Astrocyte of the hippocampus (primary cell): ENCODE measurements at places on chromosomes 2 and 18.

- no peak for DNase-seq
Observed at GRCh38 chr2:47091118-47091517, 64.0 kb downstream of the STPG4 start.

GRCh38 chr2:200587007-200587616 lies 1.3 kb downstream of the AOX1 start:
- no peak for DNase-seq

- DNase-seq: peak; percentile 53
Observed at GRCh38 chr2:37350034-37350433, 5.6 kb downstream of the QPCT start.

- peak; percentile 97 for DNase-seq
Observed at GRCh38 chr2:203802342-203803052, 65.1 kb upstream of the CTLA4 start.

- DNase-seq: no peak
Observed at GRCh38 chr2:184830531-184830930, 232.2 kb downstream of the ZNF804A start.

DNA sequence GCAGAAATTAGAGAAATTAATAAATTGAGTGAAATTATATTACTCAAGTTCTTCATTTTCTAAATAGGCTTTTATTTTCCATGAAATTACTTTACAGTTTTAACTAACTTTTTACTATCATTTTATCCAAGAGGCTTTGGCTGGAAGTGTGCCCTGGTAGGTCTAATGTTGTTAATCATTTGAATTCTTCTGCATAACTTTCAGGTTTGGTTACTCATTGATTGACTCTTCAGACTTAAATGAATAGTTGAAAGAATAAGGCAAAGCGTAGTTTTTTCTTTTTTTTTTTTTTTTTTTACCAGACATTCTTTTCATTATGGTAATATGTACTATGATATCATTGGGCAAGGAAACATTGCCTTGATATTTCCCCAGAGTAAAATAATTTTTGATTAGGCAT lies 228.4 kb upstream of the MMADHC start:
- DNase-seq: no peak

DNA sequence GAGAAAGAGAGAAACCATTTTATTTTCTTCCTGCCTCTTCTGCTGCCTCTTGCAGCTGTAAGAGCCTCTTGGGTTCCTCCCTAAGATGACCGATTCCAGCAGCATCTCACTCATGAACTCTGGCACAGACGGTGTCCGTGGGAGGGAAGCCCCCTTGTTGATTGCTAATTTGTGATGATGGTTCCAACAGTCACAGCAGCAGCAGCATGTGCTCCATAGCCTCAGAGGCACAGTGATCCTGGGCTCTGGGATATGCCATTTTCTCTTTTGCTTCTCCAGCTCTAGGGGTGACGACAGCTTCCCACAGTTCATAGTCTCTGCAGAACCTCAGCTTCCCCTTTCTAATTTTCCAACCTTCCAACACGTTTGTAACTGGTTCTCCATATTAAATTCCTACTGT lies 324.2 kb upstream of the HS6ST1 start:
- DNase-seq: no peak

- DNase-seq: no peak
Observed at GRCh38 chr2:127598711-127599110, 47.2 kb upstream of the GPR17 start.

GRCh38 chr2:191607096-191607495 lies 70.8 kb upstream of the NABP1 start:
- DNase-seq: no peak

DNA sequence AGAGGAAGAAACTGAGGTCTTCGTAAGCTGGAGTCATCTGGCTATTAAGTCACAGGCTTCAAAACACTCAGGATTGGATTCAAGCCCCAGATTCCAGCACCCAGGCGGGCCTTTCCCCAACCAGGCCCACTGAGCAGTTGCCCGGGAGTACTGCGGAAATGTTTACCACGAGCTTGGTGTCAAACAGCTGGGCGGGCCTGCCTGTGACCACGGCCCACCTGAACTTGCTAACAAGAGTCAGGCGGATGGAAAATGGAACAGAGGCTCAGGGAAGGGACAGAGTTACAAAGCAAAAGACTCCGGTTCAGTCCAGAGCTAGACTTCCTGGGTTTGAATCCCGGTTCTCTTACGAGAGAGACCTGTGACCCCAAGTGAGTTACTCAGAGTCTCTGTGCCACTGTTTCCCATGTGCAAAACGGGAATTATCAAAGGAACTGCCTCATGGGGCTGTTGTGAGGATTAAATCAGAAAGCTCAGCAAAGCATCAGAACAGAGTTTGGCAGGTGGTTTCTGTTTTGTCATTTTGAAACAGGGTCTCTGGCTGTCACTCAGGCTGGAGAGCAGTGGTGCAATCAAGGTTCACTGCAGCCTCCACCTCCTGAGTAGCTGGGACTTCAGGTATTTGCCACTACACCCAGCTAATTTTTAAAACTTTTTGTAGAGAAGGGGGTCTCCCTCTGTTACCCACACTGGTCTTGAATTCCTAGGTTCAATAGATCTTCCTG lies 49.0 kb upstream of the TFCP2L1 start:
- DNase-seq: no peak

DNA sequence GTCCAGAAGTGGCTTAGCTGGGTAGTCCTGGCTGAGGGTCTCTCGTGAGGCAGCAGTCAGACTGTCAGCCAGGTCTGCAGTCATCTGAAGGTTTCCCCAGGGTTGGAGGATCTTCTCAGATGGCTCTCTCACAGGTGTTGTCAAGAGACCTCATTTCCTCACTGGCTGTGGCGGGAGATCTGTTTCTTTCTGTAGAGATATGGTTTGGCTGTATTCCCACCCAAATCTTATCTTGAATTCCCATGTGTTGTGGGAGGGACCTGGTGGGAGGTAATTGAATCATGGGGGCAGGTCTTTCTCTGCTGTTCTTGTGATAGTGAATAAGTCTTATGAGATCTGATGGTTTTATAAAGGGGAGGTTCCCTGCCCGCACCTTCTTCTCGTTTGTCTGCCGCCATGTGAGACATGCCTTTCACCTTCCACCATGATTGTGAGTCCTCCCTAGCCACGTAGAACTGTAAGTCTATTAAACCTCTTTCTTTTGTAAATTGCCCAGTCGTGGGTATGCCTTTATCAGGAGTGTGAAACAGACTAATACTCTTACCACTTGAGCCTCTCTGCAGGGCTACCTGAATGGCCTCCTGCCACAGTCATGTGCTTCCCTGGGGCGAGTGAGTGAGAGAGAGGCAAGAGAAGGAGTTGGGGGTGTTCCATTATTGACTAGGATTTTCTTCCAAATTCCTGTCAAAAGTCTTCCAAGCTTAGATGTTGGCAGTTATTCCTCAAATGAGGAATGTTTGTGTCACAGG lies 23.6 kb downstream of the MALT1 start:
- no peak for DNase-seq

DNA sequence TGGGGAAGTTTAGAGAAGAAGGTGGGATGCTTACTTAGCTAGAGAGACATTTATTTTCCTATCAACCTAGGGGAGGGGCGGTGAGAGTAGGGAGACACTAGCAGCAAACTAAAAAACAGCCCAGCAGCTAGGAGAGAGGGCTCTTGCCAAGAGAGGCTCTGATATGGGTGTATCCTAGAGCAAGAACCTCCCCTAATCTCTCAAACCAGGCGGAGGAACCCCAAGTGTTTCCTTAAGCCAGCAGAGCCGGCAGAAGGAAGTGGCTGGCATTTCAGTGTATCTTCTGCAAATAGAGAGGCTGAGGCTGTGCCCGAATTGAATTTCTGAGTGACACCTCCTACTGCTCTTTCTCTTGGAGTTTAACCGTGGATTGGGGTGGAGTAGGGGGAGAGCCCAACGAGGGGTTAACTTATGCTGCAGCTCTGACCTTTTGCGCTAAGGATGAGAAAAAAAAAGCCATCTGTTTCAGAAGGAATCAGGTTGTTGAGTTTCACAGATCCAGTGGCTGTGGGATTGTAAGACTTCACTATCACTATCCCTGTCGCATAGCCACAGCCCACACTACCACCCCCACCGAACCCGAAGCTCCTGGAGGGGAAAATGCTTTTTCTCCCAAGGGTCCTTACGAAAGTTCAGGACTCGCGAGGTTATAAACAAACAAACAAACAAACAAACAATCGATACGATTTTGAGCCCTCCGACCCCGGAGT lies 1.4 kb downstream of the ST8SIA5 start:
- DNase-seq: peak; percentile 9

DNA sequence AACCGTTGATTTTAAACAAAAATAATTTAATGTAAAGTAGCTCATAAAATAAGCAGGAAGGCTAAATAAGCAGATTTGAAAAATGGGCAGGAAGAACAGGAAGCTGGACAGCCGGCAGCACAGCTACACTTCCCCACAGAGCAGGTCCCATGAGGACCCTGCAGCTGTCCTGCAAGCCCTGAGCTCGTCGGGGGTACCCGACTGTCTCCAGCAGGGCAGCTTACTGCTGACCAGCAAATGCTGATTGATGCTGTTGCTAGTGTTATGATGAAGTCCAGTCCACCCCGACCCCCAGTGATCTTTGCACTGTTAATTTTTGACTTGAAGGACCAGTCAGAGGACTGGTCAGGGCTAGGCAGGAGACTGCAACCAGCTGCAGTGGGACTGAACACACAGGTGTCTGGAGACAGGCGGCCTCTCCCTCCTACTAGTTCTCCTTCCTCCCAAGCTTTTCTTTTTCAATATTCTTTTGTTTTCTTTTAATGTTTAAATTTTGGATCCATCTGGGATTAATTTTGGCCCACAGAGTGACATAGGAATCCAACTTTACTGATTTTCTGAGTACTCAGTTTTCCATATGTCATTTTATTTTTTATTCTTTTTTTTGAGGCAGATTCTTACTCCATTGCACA lies 27.7 kb downstream of the POLE4 start:
- DNase-seq: no peak

DNA sequence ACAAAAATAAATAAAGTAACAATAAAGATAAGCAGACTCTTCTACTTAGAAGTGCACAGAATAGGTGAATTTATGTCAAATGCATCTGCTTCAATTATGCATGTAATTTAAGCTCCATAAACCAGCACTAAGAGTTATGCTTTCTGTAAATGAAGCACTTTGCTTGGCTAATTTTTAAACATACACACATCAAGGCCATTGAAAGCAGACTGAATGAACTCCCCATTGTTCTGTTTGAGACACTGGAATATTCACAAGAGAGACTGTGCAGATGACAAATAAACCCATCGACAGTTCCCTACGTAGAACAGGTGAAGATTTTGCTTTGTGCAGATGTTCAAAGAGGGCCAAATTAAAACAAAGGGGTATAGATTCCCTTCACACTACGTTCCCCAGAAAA lies 133.4 kb downstream of the PID1 start:
- no peak for DNase-seq

DNA sequence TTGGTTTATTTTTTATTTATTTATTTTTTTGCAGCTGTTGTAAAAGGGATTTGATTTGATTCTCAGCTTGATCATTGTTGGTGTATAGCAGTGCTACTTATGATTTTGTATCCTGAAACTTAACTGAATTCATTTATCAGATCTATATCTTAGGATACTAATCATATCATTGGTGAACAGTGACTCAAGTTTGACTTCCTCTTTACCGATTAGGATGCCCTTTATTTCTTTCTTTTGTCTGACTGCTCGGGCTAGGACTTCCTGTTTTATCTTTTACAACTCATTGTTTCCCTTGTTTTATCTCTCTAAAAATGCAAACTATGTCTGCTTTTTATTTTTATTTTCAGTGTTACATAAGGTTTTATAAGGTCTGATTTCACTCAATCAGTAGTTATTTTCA lies 23.6 kb downstream of the SP100 start:
- no peak for DNase-seq

- peak; percentile 74 for DNase-seq
Observed at GRCh38 chr2:218892693-218893348, 12.2 kb downstream of the WNT10A start.

- DNase-seq: peak; percentile 58
Observed at GRCh38 chr18:58691256-58691655, 20.0 kb downstream of the MALT1 start.

- no peak for DNase-seq
Observed at GRCh38 chr18:78768656-78769501, 210.7 kb upstream of the SALL3 start.

- DNase-seq: no peak
Observed at GRCh38 chr2:230471074-230471473, 55.1 kb downstream of the SP100 start.

GRCh38 chr2:106163948-106164545 lies 30.1 kb downstream of the UXS1 start:
- no peak for DNase-seq

- DNase-seq: peak; percentile 12
Observed at GRCh38 chr2:44801841-44802776, 139.4 kb upstream of the SIX3 start.

DNA sequence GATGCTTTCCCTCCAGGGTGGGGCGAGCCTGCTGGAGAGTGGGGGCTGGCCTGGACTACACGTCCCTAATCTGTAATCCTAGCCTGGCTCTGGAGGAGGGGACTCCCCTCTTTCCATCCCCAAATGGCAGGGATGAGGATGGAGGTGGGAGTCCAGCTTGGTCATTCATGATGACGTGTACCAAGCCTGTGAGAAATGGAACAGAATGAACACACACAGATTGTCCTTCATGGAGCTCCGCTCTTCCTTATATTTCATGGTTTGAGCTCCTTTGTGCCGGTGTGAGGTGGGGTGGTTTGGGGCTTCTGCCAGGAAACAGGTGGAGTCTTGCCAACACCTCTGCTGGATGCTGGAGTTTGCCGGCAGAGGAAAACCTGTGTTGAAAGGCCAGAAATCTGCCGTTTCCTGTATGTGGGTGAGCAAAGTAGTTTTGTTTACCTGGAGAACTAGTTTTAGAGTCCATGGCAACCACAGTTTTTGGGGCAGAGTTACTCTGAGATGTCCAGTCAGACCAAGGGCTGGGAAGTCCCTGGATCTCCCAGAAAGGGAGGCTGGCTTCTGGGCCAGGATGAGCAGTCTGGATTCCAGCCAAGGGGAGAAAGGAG lies 417.6 kb upstream of the MEX3C start:
- peak; percentile 32 for DNase-seq

DNA sequence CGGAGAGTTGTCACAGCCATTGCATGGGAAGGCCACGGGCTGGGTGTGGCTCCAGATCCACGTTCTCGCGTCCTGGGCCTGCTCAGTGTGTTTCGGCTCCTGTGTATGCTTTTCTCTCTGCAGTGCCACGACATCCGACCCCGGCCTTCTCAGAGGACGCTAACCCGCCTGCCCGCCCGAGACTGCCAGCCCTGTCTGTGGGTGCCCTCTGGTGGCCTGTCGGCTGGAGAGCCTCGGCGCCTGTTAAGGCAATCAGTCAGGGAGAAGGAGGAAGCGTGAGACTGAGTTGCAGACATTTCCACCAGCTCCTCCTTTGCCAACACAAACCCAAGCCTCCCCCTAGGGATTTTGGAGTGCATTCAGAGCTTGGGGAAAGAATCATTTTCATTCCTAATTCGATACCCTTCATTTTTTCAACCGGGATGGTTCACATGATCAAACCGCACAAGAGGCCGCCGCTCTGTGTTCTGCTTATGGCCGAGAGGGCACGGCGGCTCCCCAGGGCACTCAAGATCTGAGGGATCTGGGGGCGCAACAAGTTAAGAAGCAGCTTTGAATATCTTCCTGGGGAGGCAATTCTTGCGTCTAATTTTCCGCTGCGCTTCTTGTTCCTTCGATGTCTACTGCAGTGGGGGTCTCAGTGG lies 37.5 kb upstream of the ZBTB7C start:
- DNase-seq: peak; percentile 89

GRCh38 chr2:155665704-155666103 lies 666.8 kb downstream of the NR4A2 start:
- DNase-seq: no peak
